ENCODE measurements at places on chromosomes 12 and 14. TPM values are rescaled to one million over a fixed set of nuclear protein-coding genes. Genes with fewer than 3 reads are reported as not detected.

The ETFRF1 gene
- total RNA-seq: 8.6 TPM

The SCNN1A gene
- 36.5 TPM for total RNA-seq

The GOLT1B gene
- total RNA-seq: 30.7 TPM

The BTBD6 gene
- total RNA-seq: 29.7 TPM

The PIANP gene
- total RNA-seq: not detected

The TNFRSF1A gene
- total RNA-seq: 76.7 TPM

The CLEC2A gene
- not detected for total RNA-seq

The LGR5 gene
- 0.10 TPM for total RNA-seq

The MANSC1 gene
- 74.5 TPM for total RNA-seq

The RACGAP1 gene
- 59.4 TPM for total RNA-seq

The AICDA gene
- total RNA-seq: not detected

Measured in Calu3 (cell line).